ENCODE measurements at places on chromosomes 5 and 9.

DNA sequence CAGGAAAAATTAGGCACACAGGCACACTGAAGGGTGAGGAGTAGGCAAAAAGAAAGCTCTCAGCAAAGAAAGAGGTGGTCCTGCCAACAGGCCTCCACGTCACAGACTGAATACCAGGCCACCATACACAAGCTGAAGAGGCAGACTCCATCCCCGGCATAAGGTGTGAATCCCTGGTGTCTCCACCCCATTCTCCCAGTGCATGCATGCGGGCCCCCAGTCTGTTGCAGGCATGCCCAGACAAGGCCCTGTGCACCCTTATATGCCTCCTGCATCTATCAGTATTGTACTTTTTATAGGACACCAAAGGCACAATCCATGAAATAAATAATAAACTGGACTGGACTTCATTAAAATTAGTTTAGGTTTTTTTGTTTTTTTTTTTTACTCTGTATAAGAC, 73.1 kb downstream of the RGMB start:
- DNase-seq: no peak

DNA sequence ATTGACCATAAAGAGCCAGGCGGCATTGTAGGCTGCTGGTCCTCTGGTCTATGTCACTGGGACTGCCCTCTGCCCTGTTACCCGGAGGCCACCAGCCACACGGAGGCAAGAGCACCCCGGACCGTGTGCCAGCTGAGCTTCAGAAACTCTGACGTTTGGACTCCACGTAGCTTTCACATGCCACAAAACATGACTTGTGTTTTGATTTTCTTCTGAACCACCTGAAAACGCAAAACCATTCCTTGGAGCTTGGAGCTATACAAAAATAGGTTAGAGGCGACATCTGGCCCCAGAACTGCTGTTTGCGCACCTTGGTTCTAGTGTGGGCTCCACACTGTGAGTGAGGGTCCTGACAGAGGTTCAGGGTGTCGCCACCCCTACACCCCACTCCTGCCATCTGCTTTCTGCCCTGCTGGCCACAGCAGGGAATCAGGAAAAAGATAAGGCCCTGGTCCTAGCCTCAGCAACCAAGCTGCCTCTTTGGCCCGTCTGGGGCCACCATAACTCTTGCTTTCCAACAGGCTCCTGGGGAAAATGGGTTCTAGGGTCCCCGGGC, 151.3 kb upstream of the IRX2 start:
- DNase-seq: no peak

- peak; percentile 34 for DNase-seq
Measured at GRCh38 chr5:5523066-5523505, 100.6 kb downstream of the ICE1 start.

GRCh38 chr5:126780165-126780827, 3.4 kb downstream of the LMNB1 start:
- peak; percentile 60 for DNase-seq

- no peak for DNase-seq
Measured at GRCh38 chr5:16930496-16930895, 5.6 kb downstream of the MYO10 start.

- no peak for DNase-seq
Measured at GRCh38 chr5:124599028-124599973, 147.1 kb downstream of the ZNF608 start.

DNA sequence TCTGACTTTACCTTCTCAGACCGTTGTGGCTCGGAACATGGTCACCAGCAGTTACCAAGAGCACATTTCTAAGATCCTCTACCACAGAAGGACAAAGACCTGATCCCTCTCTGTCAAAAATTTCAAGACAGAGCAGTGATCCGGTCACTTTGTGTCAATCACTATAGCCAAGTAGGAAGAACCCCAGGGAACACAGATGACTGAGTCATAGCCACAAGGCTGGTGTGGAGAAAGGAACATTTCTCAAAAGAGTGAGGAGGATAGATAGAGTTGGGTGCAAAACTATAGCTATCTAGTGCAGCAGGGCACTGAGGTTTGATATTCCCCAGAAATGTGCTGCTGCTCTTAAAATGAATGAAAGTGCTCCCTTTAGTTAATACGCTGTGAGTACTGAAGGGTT, 130.7 kb upstream of the SMIM23 start:
- no peak for DNase-seq

GRCh38 chr5:54162184-54162583, 148.2 kb downstream of the ARL15 start:
- DNase-seq: no peak

DNA sequence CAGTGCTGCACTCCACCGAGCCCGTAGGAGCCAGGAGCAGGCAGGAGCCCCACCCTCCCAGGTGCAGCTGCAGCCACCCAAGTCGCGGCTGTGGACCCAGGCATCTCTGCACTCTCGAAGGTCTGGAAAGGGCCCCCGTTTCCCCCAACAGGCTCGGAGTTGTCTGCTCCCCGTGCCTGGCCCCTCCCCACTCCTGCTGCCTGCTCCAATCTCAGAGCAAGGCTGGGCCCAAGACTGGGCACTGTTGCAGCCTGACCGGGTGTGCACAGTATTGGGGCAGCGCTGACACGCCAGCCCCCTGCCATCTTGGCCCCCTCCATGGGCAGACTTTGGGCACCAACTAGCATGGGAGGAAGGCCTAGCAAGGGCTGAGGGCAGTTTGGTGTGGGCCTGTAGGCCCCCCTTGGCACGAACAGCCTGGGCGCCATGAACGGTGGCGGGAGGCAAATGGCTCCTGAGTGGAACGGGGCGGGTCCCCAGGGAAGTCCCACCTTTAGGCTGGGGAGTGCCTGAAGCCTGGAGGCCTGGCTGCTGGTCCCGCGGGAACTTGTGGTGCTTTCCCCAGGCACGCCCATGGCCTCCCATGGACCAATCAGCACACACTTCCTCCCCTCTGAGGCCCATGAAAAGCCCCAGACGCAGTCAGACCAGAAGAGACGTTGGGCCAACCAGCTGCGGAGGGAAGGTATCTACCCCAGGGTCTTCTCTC, 60.4 kb downstream of the PSAT1 start:
- DNase-seq: no peak

- DNase-seq: no peak
Measured at GRCh38 chr9:71302776-71303175, 181.4 kb upstream of the TRPM3 start.

DNA sequence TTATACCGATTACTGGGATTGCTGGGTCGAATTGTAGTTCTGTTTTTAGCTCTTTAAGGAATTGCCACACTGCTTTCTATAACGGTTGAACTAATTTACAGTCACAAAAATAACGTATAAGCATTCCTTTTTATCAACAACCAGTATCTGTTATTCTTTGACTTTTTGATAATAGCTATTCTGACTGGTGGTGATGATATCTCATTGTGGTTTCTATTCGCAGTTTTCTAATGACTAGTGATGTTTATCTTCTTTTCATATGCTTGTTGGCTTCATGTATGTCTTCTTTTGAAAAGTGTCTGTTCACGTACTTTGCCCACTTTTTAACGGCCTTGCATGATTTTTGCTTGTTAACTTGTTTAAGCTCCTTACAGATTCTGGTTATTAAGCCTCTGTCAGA, 74.4 kb downstream of the FAM174A start:
- no peak for DNase-seq

DNA sequence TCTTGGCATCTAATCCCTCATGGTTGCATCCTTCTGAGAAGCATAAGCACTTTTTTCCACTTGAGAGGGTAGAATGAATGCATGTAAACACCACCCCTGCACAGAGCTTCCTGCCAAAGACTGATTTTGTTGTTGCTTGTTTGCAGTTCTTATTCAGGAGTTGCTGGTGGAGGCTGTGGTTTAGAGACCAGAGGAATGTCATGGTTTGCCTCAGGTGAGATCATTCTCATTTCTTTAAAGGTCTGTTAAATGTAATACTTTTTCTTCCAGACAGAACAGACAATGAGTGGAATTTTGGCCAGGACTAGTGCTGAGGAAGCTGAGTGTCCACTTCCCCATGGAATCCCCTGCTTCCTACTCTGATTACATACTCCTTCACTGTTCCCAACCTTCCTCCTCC, 3.2 kb upstream of the TNC start:
- DNase-seq: no peak

DNA sequence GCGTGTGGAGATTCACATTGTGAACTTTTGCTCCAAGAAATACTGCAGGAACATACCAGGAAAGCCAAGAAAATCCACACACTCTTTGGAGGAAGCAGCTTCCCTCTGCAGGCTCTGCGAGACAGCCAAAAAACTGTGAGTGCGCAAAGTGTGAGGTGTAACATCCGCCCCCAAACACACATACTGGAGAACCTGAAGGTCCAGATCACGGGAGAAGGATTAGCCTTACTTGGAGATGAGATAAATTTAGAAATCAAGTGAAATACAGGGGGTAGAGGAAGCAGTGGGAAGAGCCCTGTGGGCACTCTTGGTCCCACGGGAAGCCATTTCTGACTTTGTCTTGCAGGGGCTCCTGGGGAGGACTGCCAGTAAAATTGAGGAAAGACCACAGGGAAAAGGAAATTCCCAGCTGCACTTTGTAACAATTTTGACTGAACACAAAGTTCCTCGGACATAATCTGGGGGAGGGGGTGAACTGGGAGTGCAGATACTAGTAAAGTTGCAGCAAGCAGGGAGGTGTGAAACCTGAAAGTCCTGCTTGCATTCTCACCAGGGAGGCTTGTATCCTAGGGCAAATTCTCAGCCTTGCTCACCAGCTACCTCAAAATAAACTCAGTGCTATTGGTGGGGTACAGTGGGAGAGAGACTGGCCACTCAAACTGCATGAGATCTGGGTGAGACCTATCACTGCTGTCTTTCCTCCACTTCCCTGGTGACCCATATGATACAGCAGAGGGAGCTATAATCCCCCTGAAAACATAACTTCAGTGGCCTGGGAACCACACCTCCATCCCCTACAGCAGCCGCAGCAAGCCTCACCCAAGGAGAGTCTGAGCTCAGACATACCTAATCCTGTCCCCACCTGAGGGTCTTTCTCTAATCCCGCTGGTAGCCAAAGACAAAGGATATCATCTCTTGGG, 109.1 kb downstream of the ALDH1A1 start:
- DNase-seq: no peak

- DNase-seq: no peak
Measured at GRCh38 chr9:6134661-6135180, 80.9 kb upstream of the IL33 start.

- DNase-seq: no peak
Measured at GRCh38 chr9:14790628-14791027, 68.1 kb upstream of the CER1 start.

DNA sequence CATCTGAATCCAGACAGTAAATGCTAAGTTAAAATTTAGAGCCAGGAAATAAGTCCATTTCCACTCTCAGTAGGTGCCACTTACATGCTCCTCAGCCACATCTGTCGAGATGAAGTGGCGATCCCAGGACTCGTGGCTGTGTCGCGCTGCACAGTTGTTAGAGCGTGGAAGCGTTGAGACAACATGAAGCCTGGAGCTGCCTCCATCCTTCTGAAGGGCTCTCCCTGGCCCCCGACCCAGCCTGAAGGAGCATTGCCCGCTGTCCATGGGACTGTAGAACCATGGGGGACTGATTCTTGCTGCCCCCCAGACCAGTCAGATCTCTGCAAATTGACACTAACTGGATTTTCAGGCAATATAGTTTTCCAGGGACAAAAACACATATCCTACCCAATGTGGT, 58.9 kb downstream of the IRX1 start:
- DNase-seq: no peak

DNA sequence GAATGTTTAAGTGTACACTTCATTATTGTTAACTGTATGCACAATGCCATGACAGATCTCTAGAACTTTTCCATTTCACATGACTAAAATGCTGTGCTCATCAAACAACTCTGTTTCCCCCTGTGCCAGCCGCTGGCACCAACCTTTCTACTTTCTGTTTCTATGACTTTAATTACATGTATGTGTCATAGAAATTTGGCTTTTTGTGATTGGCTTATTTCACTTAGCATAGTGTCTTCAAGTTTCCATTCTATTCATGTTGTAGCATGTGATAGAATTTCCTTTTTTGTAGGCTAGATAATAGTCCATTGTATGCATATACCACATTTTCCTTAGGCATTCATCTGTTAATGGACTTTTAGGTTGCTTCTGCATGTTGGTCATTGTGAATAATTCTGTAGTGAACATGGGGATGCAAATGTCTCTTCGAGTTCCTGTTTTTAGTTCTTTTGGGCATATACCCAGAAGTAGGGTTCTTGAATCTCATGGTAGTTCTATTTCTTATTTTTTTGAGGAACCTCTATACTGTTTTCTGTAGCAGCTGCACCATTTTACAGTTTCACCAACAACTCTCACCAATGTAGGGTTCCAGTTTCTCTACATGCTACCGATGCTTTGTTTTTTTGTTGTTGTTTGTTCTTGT, 184.4 kb upstream of the DMRT1 start:
- DNase-seq: no peak

DNA sequence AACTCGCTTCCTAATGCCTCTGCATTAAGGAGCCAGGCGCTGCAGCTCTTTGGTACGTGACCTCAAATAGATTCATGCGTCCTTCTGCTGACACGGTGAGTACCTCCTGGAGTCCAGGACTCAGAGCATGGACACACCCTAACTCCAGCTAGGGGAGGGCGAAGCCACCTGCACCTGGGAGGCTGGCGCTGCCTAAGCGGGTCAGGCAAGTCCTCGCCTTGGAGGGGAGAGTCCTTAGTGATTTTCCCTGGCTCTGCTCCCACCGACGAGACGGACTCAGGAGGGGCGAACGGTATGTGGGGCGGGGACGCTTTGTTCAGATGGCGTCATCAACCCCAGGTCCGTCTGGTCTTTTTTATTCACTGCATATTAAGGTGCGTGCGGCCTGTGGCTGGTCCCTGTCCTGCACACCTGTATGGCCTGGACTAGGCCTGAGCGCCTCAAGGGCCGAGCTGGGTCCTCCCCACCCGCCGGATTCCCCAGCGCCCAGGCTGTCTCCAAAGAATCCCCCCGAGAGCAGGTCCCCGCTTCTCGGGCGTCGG, 50.3 kb downstream of the NSUN2 start:
- DNase-seq: no peak

GRCh38 chr5:41978676-41979075, 53.6 kb downstream of the FBXO4 start:
- no peak for DNase-seq

- DNase-seq: no peak
Measured at GRCh38 chr5:135343413-135343812, 55.6 kb downstream of the MACROH2A1 start.

DNA sequence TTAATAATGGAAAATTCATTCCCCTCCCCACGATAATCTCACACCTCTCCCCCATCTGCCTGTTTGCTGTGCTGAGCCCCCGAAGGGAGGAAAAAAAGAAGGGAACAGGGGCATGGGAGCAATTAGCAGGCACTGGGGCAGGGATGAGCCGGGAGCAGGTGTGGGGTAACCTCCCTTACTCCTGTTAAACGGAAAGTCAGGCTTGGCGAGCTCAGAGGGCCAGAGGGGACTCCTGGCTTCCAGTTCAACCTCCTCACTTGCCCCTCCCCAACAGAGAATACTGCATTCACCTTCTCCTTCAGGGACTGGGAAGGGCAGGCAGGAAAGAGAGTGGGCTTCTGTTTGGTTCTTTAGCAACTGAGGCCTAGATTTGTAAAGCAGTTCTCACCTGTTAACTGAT, 1.6 kb downstream of the AFAP1L1 start:
- no peak for DNase-seq

DNA sequence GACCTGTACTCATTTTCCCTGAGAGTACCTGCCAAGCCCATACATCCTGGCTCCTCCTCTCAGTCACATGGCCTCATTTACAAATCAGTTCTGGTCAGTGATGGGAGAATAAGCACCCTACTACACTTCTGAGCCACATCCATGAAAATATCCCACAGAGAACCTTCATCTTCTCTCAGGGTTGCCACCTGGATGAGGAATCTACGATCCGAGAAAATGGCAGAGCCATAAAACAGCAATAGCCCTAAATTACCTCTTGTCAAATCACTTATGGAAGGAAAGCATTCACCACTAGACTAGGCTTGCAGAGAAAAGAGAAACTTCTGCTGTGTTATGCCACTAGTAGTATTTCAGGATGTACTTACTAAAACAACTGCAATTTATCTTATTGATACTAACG, 324.8 kb downstream of the BNC2 start:
- DNase-seq: no peak
